ENCODE measurements at places on chromosomes 1 and 21.

- DNase-seq = no peak
Observed at GRCh38 chr1:14881775-14882672, 271.5 kb upstream of the TMEM51 start.

DNA sequence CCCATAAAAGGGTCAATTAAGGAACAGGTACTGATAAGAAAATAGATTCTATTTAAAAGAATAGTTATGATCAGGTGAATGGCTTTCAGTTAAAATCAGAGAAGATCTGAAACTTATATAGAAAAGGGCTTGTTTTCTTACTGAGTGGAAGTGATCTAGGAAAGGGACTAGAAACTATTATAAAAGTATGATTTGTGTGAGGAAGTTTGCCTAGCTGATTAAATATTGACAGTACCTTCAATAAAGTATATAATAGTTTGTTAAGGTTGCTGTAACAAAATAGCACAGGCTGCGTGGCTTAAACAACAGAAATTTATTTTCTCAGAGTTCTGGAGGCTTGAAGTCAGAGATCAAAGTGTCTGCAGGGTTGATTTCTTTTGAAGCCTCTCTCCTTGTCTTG, 5.4 kb upstream of the ALG6 start:
- DNase-seq = no peak

DNA sequence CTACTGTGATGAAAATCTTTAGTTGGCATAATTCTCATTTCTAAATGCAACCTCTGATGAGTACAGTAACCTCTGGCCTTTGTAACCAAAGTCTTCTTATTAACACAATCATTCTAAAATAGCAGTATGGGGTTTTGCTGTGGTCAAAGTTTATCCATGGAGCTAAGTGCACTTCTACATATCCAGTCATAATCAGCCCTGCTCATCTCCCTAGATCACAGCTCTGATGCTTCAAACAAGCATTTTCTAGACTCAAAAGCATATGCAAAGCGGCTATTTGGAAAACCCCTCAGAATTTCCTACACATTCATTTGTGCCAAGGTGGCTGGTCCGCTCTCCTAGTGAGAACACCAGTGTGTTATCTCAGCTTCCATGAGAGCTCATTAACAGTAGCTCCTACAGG, 418.6 kb downstream of the MRPL39 start:
- DNase-seq = no peak

- DNase-seq = no peak
Observed at GRCh38 chr1:107291987-107292386, 151.1 kb downstream of the NTNG1 start.

- no peak for DNase-seq
Observed at GRCh38 chr1:27513528-27513927, 23.6 kb upstream of the WASF2 start.

GRCh38 chr1:96682056-96682455, 39.5 kb upstream of the PTBP2 start:
- DNase-seq = no peak

DNA sequence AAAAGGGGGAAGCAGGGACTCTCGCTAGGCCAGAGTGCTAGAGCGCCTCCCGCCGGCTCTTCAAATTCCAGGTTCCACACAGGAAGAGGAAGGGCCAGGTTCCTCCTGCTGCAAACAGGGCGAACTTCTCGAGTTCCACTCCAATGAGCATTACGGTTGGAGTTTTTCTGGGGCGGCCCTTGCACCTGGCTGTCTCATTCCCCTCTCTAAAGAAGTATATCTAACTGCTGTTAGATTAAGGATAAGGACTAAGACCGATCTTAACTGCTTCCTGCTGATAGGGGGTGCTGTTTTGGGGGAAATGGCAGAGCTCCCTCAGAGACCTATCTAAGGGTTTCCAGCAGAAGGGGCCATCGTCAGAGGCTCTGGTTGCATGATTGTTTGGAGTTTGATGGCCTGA, 138.0 kb downstream of the RABGAP1L start:
- no peak for DNase-seq

- DNase-seq = peak; percentile 79
Observed at GRCh38 chr1:192401825-192402224, 85.0 kb downstream of the RGS21 start.

- DNase-seq = no peak
Observed at GRCh38 chr1:233671286-233671685, 57.4 kb downstream of the KCNK1 start.

GRCh38 chr1:215292932-215293331, 210.4 kb downstream of the KCNK2 start:
- no peak for DNase-seq

- DNase-seq = no peak
Observed at GRCh38 chr1:40784771-40785151, 1.2 kb downstream of the KCNQ4 start.

DNA sequence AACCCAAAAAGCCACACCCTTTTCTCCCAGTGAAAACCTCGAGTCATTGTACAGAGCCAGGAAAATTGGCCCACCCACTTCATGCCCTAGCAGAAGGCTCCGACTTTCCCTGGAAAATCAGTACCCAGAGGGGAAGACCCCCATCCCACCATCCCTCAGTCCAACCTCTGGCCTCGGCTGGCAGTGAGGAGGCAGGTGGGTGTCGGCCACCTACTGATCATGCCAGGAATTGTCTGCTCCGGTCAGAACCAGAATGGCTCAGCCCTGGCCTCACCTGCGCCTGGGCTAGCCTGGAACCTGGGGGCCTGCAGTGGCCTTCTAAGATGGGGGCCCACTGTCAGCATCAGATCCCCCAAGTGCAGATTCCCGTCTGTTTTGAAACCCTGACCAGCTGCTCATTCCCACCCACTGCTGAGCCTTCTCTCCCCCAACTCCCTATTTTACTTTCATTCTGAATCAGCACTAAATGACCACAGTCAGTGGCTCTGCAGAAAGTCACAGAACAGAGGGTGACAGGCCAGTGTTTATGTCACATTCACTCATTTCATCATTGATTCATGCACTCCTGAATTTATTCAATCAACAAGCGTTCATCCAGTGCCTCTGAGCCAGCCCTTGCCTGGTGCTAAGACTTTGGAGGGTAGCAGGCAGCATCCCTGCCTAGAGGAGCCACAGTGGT, 3.0 kb upstream of the S100A9 start:
- DNase-seq = no peak

DNA sequence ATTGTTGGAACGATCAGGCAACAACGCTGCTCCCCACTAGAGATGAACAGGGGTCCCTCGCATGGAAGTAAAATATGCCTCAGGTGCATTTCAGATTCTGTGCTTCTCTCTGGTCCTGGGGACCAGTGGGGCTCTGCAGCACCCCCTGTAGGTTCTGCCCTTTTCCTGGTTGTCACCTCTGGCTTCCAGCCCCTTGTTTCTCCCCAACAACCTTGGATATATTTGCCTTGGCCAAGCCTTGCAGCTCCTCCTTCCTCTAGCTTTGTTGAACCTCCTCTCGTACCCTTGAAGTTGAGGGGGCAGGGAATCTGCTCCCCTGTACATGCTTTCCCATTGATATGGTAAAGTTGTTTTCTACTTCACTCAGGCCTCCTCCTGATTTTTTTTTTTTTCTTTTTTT, 5.4 kb upstream of the RGSL1 start:
- DNase-seq = no peak

DNA sequence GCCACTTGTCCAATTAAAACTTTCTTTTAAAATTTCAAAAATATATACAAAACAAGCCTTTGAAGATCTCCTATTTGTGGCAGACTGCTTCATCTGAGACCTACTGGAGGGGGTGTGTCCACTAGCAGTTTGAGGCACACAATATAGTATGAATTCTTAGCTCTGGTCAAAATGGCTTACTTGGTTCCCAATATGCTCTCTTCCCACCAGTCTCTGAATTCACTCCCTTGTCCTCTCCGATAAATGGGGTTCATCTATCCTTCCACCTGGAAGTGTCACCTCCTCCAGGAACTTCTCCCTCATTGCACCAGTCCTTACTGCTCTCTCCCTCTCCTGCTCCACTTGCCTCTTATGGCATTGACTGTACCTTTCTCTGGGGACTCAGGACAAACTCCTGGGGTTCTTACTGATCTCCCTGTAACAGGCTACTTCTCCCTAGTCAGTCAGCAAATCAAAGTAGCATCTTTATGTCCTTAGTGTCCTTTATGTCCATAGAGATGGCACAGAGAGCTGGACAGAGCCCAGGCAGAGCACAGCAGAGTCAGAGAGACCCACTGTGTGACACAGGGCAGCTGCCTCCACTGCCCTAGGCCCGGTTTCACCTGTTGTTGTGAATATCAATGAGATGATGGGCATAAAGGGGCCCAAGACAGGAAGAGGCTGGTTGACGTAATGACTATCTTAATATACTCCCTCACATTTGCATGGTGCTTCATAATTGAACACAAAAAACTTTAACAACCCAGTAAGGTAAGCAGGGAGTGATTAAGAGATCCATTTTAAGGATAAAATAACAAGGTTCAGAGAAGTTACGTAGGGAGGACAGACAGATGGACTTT, 3.6 kb downstream of the ASAP3 start:
- DNase-seq = no peak

GRCh38 chr1:52599236-52599635, 2.9 kb upstream of the GPX7 start:
- DNase-seq = no peak

DNA sequence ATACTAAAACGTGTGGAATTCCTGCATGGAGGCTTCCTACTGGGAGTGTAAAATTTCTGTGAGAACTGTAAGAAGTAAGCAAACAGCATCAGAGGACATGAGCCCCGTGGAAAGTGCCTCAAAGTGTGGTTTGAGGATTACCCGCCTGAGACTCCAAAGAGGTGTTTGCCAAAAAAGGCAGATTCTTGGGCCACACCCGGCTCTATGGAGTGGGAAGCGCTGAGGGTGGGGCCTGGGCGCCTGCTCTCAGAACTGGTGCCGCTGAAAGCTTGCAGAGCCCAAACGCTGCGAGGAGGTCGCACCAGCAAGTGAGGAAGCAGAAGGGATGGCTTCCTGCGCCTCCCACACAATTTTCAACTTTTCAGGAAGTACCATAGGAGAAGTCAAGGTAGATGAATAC, 43.0 kb upstream of the PSEN2 start:
- DNase-seq = no peak

GRCh38 chr1:241611736-241612135, 28.4 kb downstream of the CHML start:
- no peak for DNase-seq

GRCh38 chr1:200128944-200129879, 101.7 kb downstream of the NR5A2 start:
- no peak for DNase-seq
